ENCODE measurements at places on chromosomes 6 and 20.

GRCh38 chr20:35404614-35405259, 7.0 kb downstream of the UQCC1 start:
- no peak for DNase-seq

DNA sequence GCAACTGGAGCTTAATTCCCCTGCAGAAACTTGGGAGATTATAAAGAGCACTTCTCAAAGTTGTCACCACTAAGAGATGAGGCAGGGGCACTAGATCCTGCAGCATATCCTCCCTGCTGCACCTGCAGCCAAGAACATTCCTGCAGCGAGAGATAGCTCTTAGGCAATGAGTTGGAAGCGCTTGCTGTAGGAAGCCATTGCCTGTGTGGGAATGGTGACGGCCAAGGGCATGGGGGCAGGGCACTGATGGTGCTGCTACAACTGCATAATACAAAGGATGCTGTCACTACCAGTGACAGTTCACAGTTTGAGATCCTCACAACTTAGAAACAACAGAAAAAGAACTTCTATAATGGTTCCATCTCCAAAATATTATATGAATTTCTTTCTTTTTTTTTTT, 89.9 kb downstream of the CDS2 start:
- no peak for DNase-seq

DNA sequence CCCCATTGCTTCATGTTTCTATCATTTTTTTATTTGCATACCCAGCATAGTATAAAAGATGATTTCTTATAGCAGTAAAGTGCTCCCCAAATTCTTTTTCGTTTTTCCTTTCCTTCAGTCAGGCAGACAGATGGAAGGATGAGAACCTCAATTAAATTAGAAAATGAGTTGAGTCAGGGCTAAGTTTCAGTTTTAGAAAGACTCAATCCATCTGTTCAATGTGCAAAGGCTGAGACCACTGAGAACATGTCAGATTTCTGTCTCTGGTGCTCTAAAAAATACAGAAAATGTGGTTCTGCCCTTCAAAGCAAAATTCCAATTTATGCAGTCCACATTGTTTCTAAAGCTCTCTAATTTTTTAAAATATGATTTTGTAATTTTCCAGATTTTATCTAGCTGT, 257.6 kb upstream of the HS3ST5 start:
- DNase-seq = no peak

DNA sequence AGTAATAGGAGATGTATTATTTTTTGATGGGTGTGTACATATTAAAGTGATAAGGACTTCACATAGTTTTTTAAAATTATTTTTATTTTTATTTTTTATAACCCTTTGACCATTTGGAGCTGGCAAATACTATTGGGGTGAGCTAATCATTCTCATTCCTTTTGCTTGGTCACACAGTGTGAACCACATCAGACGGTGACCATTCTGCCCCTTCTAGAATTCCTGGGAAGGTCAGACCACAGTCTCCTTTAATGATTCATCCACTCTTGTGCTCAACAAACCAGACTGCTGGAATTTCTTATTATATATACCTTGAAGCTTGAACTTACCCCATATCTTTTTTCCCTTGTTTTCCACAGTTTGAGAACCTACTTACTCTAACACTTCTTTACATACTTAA, 23.9 kb upstream of the PRL start:
- peak; percentile 88 for DNase-seq

DNA sequence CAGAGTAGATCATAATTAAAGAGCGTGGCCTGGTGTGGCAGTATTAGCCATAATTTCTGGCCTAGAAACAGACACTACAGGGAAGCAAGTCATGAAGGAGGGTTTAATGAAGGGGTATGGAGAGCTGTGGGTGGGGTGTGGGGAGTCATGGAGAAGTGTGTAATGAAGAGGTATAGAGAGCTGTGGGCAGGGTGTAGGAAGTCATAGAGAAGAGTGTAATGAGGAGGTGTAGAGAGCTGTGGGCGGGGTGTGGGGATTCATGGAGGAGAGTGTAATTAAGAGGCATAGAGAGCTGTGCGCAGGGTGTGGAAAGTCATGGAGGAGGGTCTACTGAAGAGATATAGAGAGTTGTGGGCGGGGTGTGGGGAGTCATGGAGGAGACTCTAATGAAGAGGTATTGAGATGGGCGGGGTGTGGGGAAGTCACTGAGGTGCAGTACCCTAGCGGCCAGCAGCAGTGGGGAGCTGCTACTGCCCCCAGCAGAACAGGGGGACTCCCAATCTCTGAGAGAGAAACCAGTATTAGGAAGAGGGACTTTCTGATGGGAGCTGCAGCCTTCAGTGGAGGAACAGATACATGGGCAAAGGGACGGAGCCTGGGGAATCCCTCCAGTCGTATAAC, 145.4 kb upstream of the FOXA2 start:
- no peak for DNase-seq

DNA sequence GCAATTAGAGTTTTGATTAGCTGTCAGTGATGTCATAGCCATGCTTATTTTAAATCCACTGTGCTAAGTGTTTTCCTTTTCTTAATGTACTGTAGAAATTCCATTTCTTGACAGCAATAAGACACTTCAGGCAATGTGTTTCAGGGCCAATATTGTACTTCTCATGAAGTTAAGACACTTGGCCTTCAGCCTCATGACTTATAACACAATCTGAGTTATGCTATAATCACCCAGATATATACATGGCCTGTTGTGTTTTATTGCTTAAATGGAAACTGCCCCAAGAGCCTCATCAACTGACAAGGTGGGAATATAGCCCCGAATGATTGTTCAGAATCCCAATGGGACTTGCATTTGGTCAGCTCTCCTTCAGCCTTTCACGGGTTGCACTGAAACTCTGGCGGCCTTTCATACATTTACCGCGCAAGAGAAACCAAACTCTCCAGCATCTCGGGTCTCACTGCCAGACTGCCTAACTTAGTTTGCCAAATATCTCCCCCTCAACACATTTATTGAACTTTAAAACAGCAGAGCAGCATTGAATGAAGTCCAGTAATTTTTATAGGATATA, 44.2 kb upstream of the TBX18 start:
- DNase-seq = no peak

- DNase-seq = peak; percentile 18
These were observed 808 bp downstream of the ULBP1 start for GRCh38 chr6:149964308-149965193.

- DNase-seq = no peak
These were observed 66.0 kb downstream of the KIZ start for GRCh38 chr20:21191839-21192238.

DNA sequence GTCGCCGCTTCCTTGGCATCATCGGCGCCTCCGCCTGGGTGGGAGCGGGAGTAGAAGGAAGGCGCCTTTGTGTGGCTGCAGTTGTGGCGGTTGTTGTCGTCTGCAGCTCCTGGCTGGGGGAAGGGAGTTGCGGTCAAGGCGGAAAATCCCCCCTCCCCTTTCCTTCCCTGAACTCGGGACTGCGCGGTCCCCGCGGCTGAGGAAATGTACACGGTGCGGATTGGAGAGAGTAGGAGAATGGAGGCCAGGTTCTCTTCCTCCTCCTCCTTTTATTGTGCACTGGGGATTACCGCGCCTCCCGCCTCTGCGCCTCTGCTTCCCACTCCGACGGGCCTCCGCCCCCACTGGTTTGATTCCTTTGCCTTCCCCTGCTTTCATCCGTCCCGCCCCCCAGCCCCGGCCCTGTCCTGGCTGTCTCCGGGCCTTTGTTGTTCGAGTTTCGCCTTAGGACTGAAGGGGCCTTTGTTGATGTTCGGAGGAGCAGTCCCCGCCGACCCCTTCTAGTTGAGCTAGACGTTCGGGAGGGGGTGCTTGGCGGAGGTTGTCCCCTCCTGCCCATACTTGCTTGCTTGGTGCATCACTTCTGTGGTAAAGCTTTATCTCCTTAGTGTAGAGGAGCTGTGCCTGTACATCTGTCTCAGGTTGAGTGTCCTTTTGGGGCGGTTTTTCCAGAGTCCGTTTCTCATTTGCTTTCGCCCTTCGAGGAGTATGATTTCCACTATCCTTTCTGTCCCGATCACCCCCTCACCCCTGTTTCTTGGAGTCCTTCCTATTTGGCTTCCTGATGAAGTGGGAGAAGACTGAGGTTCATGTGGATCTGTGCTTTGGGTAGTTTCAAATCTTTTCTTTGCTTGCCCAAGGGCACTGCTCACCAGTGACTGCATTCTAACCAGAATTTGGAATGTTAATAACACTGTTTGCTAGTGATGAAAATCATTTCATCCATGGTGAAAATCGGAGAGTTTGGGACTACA, 764 bp downstream of the ZNF292 start:
- DNase-seq = peak; percentile 58

GRCh38 chr6:56334937-56335336, 87.6 kb upstream of the COL21A1 start:
- peak; percentile 66 for DNase-seq

GRCh38 chr6:157143890-157144798, 179.2 kb downstream of the TMEM242 start:
- peak; percentile 62 for DNase-seq

GRCh38 chr20:6468423-6469116, 298.9 kb upstream of the BMP2 start:
- no peak for DNase-seq

GRCh38 chr6:117194978-117195377, 70.4 kb upstream of the VGLL2 start:
- no peak for DNase-seq

- DNase-seq = no peak
These were observed 3.0 kb upstream of the NNAT start for GRCh38 chr20:37518059-37518458.

DNA sequence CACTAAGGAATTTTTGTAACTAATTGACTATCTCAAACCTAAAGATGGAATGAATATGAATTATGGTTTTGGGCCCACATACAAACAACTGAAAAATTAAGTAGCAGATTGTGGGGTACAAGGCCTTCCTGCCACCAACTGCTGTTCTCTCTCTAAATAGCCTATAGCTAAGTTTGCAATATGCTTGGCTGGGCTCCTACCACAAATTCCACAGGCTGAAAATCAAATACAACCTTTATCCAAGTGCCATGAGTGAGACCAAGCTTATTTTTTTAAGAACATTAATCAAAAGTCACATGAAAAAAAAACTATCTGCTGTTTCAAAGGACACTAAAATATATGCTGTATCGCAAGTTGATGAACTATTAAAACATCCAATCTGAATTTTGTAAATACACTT, 52.1 kb downstream of the TENT5A start:
- no peak for DNase-seq

DNA sequence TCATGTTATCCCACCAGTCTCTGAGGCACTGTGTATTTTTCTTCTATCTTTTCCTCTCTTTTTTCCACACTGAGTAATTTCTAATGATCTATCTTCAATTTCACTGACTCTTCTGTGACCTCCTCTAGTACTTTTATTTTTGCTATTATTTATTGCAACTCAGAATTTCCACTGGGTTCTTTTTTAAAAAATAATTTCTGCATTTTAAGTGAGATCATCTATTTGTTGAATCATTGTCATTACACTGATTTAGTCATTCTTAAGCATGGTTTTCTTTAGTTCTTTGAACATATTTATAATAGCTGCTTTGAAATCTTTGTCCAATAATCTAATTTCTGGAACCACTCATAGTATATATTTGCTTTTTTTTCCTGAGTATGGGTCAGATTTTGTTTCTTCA, 96.7 kb upstream of the SLC22A16 start:
- DNase-seq = no peak

- DNase-seq = peak; percentile 16
These were observed 65.0 kb upstream of the SUPT3H start for GRCh38 chr6:45442716-45443115.

- DNase-seq = no peak
These were observed 153.6 kb upstream of the SHLD1 start for GRCh38 chr20:5596401-5597193.

DNA sequence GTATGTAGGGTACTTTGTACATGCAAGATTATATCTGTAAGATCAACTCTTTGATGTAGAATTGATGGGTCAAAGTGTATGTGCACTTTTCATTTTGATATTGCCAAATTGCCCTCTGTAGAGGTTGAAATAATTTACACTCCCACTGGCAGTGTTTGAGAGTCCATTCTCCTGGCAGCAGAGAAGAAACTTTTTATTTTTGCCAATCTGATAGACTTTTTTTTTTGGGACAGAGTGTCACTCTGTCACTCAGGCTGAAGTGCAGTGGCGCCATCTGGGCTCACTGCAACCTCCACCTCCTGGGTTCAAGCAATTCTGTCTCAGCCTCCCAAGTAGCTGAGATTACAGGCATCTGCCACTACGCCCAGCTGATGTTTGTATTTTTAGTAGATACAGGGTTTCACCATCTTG, 199.2 kb downstream of the ZFAND3 start:
- DNase-seq = no peak

GRCh38 chr6:161736781-161737292, 463.0 kb upstream of the AGPAT4 start:
- no peak for DNase-seq

DNA sequence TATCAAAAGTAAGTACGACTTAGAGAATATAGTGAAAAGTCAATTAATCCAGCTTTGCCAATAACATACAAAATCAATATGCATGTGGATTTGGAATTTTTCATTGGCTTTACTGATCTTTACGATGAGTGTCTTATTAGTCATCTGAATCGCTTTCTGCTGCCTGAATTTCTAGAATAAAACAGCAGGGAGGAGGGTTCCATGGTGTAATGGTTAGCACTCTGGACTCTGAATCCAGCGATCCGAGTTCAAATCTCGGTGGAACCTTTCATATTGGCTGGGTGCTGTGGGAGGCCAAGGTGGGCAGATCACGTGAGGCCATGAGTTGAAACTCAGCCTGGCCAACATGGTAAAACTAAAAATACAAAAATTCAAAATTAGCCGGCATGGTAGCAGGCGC, 448.8 kb downstream of the RNF144B start:
- DNase-seq = no peak

DNA sequence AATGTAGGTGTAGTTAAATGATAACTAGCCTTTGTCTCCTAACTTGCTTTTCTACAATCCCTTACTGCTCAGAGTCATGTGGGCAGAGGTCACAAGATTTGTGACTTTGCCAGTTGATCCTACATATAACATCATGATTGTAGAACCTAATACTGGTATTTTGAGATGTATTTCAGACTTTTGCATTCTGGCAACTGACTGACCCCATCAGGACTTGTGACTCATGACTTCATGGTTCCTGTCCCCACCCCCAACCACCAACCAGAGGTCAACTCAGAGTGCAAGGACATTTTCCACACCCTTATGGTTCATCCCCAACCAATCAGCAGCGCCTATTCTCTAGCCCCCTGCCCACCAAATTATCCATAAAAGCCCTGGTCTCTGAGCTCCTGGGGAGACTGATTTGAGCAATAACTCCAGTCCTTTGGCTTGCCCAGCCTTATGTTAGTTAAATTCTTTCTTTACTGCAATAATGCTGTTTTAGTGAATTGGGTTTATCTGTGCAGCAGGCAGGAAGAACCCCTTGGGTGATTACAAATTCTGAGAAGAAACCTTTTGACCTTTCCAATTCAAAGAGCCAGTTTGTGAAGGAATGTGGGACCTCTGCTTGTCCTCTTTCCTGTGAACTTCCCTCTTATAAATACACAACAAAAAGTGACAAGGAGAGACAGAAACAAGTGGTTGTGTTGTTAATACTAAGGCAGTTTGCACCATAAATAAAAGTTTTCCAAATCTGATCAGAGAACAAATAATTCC, 588.7 kb downstream of the UTRN start:
- DNase-seq = peak; percentile 11

- DNase-seq = peak; percentile 70
These were observed 19.3 kb upstream of the RNGTT start for GRCh38 chr6:88982720-88983119.

Data from RPMI7951 (cell line).